ENCODE measurements at places on chromosomes 3 and 15.
A peak's percentile ranks its signal among the peaks of the same experiment; 100 is the strongest.

GRCh38 chr15:80208758-80209734 is 43.0 kb downstream of the CTXND1 start:
- no peak for DNase-seq

DNA sequence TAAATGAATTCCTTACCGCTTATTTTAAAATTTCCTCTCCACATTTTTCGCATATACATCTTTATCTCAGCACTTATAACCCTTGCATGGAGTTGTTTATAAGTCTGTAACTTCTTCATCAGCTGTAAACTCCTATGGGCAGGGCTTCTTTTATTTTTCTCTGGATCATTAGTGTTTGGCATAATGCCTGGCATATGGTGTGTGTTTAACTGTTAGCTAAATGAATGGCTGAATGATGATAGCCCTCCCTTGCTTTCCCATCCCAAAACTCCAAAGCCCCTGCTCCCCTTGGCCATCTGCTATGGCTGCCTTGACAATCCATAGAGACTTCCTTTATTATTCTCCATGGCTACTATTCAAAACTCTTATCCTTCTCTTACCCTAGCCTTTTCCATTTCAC is 48.1 kb upstream of the SEMA6D start:
- peak; percentile 16 for DNase-seq

DNA sequence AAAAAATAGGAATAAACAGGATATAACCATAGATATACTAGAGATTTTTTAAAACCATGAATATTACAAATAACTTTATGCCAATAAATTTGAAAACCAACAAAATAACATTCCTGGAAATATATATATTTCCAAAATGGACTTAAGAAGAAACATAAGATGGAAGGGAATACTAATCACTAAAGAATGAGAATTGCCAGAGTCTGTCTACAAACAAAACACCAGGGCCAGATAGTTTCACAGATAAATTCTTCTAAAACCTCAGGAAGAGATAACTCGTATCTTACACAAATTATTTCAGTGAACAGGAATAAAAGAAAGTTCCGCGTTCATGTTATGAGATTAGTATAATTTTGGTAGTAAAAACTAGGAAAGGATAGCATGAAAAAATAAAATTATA is 107.3 kb downstream of the HERC1 start:
- DNase-seq: no peak

GRCh38 chr3:36714343-36715086 is 49.8 kb downstream of the DCLK3 start:
- no peak for DNase-seq
